Left renal cortex interstitium (tissue), 4 donors: ENCODE measurements at places on chromosomes 11 and 22. TPM values are rescaled to one million over a fixed set of nuclear protein-coding genes. Genes with fewer than 3 reads are reported as not detected.
A peak's percentile ranks its signal among the peaks of the same experiment; 100 is the strongest.

CAPRIN1 gene
- polyA plus RNA-seq: 287 TPM

ANO5 gene
- 3.7 TPM for polyA plus RNA-seq

HEPN1 gene
- polyA plus RNA-seq: 2.0 TPM

GRCh38 chr11:27864091-27864491 is 163.8 kb upstream of the BDNF start:
- peak; percentile 71 for DNase-seq

DNA sequence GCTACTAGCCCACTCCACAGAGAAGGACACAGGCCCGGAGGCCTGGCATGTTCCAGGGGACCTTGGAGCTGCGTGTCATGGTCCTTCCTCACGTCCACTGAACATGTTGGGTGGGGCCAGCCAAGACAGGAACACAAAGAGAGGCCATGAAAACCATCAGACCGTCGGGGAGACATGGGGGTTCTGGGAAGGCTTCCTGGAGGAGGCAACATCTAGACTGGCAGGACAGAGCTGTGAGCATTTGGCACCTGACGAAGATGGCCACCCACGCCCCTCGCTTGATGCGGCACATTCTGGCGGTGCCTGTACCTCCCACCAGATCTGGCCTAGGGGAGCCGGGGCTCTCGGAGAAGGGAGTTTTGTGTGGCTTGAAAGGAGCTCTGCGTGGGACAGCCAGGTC is 24.7 kb upstream of the ARHGAP8 start:
- no peak for DNase-seq

MRGPRF gene
- 35.3 TPM for polyA plus RNA-seq

OR6T1 gene
- polyA plus RNA-seq: not detected

DNA sequence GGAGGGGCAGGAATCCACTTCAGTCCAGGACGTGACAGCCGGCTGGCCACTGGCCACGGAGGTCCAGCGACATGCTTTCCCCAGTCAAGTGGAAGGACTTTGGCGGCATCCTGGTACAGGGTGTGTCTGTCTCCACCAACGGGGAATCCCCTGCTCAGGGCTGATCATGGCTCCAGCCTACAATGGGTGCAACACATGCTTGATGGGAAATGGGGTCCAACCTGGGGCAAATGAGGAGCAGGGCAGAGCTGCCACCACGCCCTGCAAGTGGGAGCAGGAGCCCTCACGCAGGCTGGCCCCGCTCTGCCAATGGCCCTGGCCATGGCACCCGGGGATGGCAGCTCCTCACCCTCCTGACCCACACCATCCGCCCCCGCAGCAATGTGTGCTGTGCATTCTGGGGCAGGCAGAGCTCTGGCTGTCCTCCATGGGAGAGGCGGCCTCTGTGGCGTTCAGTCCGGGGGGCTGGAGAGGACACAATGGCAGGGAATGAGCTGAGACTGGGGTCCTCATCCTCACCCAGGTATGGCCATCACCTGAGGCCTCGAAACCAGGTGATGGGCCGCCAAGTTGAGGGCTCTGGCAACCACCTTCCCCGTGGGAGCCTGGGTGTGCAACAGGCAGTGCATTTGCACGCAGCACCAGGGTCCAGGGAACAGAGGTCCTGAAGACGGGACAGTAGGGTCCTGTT is 5.8 kb upstream of the SEPTIN5 start:
- DNase-seq: no peak

GRCh38 chr11:116328391-116328790 is 444.4 kb downstream of the BUD13 start:
- DNase-seq: no peak

DNA sequence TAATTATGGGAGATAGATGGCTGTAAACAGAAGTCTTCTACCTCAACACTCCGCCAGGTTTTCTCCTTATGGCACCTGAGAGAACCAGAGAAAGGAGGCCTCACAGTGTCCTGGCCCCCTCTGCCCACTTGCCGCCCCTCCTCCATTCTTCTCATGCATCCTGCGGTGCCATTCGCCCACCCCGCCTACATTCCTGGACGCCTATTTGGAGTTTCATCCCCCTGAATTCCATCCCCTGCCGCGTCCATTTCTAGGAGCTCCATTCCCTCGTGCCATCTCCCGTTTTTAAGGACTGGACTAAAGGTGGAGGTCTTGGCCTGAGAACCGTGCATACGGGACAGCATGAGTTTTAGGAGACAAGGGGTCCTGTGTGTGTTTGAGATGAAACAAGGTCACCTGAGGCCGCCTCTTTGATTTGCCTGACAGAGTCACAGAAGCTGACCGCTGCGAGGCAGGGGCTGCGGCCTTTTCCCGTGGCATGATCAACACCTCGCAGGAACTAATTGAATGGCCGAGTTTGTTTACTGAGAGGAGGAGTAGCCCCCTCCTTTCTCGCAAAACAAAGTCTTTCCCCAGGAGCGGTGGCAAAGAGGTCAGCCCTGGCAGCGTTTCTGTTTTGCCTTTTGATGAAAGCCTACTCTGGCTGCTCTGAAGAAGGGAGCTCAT is 246.2 kb downstream of the ST3GAL4 start:
- DNase-seq: no peak

GRCh38 chr11:45146072-45147016 is at the start of gene PRDM11:
PRDM11 (plus strand) TSS chr11:45146639; CDS start chr11:45181767, 35,128 bp downstream.
- DNase-seq: peak; percentile 34

DNA sequence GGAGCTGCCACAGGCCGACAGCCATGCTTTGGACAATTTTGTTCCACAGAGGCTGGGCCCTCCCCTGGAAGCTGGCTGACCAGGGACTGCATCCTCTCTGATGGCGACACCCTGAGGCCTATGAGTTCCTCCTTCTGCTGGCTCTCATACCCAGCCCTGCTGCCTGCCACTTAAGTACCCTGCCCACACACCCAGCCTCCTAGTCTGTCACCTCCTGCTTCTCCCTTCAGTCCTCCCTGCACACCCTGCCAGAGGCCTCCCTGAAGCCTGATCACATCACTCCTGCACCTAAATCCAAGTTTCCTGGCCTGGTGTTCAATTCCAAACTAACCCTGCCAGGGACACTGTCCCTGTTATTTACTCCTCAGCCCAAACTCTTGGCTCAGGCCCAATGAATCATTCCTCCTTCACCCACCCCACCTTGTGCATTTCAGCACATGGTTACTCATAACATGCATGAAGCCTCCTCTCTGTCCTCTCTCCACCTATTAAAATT is 136.7 kb upstream of the NECTIN1 start:
- DNase-seq: no peak

OR10A2 gene
- not detected for polyA plus RNA-seq

C1QTNF4 gene
- polyA plus RNA-seq: 7.3 TPM

DNA sequence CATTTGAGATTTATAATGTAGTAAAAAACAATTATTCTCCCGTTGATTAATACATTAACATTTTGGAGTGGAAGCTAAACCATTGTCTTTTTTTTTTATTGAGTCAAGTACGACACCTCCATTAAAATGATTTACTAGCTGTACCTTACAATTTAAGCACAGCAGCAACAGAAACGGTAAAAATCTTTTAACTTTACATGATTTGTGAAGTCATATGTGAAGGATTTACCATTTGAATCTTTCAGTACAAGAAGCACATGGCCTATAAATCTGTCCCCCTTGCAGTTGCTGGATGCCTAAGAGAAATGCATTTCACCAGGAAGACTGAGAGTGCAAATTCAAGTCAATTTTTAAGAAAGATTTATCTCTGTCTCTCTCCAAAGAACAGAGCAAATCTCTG is 324.6 kb downstream of the CADM1 start:
- DNase-seq: no peak

GRCh38 chr11:61345954-61346843 is 13.2 kb downstream of the TKFC start:
- DNase-seq: no peak

C11orf97 gene
- not detected for polyA plus RNA-seq

GRCh38 chr11:66268952-66269905 is 790 bp downstream of the RAB1B start:
- DNase-seq: no peak

DNA sequence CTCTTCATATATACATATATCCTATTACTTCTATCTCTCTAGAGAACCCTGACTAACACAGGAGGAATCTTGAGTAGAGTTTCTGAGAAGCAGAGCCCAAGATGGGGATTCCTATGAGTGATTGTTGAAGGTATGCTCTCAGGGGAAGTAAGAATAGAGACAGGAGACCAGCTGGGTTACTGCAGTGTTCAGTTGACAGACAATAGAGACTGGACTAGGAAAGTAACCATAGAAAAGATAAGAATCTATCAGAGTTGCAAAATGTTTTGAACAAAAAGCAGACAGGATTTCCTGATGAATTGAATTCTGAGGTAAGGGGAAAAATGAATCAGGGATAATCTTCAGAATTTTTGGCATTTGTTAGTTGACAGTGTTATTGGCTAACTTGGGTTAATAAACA is 54.4 kb downstream of the SLC17A6 start:
- DNase-seq: no peak

PKP3 gene
- polyA plus RNA-seq: 4.0 TPM

DNA sequence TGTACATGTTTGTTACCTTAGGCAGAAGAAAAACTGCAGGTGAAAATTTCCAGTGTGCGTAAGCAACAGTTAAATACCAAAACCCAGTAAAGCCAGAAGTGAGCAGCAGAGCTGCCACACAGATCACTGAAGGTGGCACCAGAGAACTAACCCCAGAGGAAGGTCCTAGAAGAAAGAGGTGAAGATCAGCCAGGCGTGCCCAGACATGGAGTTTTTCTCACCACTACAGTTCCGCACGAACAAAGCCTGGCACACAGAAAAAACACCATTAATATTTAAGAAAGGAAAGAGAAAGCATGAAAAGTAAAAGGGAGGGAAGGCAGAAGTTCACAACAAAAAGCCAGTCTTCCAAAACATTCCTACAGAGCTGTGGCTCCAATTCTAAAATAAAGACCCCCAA is 60.7 kb downstream of the STK33 start:
- no peak for DNase-seq

DNA sequence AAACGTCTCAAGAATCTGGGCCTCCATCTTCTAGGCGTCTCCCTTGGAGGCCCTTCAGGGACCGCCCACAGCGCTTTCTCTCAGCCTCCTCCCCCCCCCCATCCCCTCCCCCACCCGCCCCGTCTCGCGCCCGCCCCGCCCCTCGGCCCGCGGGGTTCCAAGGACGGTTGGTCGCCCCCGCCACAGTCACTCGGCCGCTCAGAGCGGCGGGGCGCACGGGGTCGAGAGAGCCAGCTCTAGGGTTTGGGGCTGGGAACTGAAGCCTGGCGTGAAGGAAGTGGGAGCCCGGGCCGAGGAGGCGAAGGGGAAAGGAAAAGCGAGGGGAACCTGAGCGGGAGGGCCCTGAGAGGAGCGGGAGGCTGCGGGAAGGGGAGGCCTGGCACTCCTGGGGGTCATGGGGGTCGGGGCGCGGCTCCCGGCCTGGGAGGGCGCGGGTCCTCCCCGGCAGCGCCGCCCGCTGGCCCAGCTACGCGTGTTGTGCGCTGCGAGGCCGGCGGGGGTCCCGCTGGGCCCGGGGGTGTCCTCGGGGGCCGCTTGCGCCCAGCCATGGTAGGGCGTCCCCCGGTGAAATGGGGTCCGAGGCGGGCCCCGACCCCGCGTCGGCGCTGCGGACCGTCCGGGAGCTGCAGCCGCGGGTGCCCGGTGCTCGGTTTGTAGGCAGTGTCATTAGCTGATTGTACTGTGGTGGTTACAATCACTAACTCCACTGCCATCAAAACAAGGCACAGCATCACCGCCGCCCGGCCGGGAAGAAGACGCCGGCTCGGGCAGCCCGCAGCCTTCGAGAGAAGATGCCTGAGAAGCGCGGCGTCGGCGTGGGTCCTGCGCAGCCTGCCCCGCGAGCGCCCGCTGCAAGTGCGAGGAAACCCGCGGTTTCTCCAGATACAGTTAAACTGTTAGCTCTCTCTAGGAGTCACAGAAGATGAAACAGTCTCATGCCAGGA is at the start of gene BTG4:
BTG4 (minus strand) TSS at position 91 of the 944 bp plus-strand sequence. CDS start 13,610 bp downstream, outside the sequence.
- DNase-seq: no peak

DNA sequence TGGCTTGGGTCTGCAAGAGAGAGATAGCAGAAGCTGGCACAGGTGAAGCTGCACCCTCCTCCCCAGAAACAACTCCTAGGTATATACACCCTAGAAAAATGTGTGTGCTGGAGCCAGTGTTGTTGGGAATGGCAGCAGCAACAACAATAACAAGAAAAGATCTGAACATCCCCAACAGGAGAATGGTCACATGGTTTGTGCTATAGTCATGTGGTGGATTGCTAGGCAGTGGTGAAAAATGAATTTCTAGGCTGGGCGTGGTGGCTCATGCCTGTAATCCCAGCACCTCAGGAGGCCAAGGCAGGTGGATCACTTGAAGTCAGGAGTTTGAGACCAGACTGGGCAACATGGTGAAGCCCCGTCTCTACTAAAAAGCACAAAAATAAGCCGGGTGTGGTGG is 31.0 kb upstream of the FGF19 start:
- DNase-seq: no peak

GRCh38 chr11:10667521-10667885 is 26.1 kb downstream of the IRAG1 start:
- no peak for DNase-seq

MDK gene
- 922 TPM for polyA plus RNA-seq

GRCh38 chr22:45572444-45572843 is 69.8 kb downstream of the FBLN1 start:
- DNase-seq: no peak

- DNase-seq: no peak
Observed at GRCh38 chr11:108589136-108589535, 4.4 kb downstream of the EXPH5 start.

RAB38 gene
- 25.3 TPM for polyA plus RNA-seq

RASSF10 gene
- 34.5 TPM for polyA plus RNA-seq
